ENCODE measurements at places on chromosomes 6 and 20.

DNA sequence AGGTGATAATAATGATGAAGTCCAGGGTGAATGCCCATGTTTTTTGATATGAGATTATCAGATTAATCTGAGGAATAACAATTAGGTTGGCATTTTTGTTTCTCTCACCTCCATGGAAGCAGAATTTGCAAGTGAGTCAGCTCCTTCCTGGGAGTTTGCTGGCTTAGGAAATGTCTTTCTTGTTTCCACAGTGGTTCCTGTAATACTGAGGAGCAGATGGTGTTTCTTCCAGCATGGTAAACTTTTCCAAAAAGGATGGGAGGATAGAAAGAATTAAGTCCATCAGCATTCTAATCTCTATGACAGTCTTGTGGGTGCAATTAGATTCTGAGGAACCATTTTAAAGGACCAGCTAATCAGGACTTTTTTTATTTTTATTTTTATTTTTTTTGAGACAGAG, 40.5 kb downstream of the SNAP25 start:
- DNase-seq: no peak

DNA sequence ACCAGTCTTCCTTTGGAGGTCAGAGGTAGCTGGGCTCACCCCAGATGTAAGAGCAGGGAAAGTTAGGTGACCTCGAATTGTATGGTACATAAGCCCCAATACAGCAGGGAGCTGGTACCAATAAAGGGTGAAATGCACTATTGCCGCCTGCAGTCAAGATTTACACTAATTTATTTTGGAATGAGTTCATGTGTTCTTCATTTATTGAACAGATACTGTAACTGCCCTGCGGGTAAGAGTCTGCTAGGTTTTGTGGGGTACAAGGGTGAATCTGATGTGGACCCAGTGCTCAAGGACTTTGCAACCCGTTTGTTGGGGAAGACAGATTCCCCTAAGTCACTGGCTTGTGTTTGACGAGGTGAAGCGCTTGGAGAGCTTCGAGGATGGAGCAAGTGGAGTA, 2.5 kb upstream of the DNAJC5 start:
- DNase-seq: no peak

DNA sequence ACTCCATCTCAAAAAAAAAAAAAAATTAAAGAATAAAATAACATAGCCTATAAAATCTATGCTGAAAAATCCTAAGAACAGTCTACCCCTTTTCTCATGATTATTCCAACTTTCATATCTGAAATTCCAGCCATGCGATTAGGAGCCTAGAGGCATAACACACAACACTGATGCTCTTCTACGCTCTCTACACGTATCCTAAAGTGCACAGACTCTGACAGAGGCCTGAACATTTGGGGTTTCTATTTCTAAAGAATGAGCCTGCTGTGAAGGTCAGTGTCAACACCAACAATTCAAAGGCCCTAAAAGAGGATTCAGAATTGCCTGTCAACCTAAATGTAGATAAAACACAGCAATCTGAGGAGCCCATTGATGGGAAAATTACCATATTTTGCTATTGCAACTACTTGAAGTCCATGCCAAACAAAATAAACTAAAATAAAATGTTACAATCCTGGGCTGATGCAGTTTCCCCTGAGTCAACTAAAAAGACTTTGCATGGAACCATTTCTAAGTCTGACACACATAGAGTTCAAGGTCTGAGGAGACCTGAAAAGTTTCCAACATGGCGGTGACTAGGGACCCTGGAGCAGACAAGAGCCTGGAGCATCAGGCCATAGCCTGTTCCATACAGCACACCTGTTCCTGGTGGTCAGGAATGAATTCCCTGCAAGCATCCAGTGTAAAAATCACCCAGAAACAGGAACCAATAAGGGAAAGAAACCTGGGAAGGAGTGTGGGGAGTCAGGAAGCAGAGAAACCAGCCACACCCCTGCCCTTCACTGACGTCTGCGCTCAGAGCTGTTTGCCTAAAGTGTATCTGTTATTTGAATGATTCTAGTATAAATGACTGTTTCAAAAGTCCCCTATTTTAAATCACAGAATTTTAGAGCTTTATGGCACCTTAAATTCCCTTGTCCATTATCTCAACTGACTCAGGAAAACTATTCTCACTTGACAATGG, 11.8 kb downstream of the NINL start:
- DNase-seq: no peak

- DNase-seq: no peak
Measured at GRCh38 chr6:157086632-157087031, 236.7 kb downstream of the TMEM242 start.

GRCh38 chr20:17481661-17482060, 49.5 kb downstream of the BFSP1 start:
- no peak for DNase-seq

DNA sequence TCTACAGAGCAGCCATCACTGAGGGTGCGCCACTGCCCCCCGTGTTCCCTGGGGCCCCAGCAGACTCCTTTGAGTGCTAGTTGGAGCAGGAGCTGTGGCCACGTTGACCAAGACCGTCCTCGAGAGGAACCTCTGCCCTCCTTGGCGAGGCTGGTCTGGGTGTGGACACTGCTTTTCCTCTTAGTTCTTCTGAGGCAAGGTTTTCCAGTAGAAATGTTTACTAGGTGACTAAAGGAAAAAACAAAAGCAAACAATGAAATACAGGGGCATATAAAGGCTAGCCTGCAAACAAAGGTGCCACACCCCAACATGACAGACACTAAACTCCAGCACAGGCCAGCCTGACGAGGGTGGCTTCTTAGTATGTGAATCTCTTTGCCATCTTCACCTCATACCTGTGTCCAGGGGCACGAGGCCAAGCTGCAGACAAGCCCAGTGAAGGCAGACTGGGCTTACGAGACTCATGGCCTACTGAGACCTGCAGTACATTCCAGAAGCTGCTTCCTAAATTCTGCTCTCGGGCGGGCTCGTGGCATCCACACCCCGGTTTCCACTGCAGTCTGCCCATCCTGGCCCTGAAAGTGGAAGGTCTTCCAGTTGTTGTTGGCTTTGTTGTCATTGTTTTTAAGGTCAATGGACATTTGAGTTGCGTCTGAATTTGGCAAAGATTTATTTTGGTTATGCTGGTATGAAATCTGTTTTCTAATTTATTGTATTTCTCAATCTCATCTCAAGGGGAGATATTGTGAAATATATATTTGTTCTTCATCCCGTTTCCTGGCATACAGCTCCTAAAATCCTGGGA, 39.2 kb downstream of the FAM50B start:
- no peak for DNase-seq

DNA sequence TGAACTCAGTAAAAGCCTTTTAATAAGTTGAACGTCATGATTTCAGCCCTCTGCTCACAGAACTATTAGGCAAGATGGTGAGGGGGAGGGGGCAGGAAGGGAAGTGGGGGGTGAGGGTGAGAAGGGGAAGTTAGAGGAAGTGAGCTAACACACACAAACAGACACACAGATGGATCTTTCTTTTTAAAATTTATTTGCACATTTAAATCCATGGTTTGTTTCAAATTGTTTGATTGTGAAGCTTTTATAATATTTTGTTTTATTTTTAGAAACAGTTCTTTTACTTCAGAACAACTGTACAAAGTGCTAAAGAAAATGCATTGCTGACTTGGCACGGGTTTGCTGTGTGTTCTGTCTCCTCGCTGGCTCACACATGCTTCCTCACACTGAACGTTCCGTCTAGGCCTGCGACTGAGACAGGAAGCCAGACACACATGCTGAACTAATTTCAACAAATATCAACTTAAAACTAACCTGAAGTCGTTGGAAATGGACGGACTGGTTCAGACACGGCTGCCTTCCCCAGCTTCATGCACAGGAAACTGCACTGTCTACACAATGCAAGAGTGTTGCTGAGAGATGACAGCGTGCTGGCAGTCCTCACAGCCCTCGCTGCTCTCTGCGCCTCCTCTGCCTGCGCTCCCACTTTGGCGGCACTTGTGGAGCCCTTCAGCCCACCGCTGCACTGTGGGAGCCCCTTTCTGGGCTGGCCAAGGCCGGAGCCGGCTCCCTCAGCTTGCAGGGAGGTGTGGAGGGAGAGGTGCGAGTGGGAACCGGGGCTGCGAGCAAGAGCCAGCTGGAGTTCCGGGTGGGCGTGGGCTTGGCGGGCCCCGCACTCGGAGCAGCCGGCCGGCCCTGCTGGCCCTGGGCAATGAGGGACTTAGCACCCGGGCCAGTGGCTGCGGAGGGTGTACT, 8.1 kb upstream of the ZBP1 start:
- DNase-seq: no peak

- DNase-seq: no peak
Measured at GRCh38 chr6:156809034-156809433, 31.9 kb downstream of the ARID1B start.

- no peak for DNase-seq
Measured at GRCh38 chr6:151400473-151400872, 9.1 kb upstream of the ZBTB2 start.
